HuH-7.5 (cell line): ENCODE measurements at places on chromosomes 3 and 15.

- no peak for DNase-seq
Observed at GRCh38 chr15:68424754-68425390, 7.1 kb downstream of the ITGA11 start.

- DNase-seq, result no peak
Observed at GRCh38 chr15:75089456-75090387, 66.3 kb downstream of the PPCDC start.

GRCh38 chr3:30598668-30599545 lies 7.5 kb upstream of the TGFBR2 start:
- DNase-seq, result no peak

DNA sequence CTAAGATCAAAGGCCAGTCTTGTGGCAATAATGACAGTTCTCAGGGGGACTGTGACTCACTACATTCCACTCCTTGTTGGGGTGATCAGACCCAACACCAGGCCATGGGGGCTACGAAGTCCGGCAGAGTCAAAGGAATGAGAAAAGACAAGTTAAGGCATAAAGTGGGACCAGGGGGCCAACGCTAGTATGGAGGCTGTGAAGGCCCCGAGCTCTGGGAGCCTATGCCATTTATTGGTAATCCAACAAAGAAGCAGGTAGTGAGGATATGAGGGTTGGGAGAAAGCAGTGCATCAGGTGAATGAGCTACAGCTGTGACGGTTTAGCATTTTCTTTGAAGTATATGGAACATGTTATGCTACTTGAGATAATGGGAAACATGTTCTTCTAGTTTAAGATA lies 104.4 kb upstream of the C2CD4B start:
- DNase-seq, result no peak

DNA sequence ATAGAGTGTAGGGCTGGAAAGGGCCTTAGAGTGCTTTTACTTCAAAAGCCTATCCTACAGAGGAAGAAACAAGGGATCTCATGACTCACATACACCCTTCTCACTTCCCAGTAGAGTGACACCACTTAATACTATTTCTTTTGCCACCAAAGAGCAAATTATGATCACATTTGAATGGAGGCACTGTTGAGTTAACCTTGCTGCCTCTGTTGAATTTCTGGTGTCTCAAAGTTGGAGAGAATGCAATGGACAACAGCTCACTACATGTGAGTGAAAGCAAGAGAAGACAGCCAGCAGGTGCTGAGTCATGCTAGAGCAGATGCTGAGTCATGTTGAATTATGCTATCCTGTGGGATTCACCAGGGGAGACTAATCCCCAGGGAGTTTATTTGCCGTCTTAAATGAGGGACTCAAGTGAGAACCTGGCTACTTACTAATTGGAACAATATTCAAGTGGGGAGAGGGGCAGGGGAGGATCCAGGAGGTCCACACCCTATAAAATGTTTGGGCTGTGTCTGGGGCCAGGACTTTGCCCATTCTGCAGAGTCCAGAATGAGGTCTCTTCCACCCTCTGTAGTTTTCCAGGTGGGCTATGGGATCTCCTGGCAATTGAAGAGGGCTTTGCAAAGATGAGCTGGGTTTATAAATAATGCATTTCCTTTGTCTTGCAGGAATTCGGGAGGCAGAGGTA lies 35.8 kb downstream of the ST8SIA2 start:
- DNase-seq, result no peak

DNA sequence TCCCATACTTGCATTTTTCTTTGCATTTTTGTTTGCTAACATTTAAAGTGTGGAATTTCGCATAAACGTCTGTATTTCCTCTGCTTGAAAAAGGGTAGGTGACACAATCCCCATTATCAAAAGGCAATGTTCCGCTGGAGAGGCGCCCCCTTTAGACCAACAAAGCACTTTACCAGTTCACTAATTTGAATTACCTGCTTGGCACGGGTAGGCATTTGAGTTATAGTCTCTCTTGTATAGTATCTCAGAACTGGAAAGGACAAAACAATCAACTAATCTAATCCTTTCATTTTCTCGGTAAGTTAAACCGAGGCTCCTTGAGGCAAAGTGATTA lies 775 bp upstream of the CCDC39 start:
- peak; percentile 6 for DNase-seq

GRCh38 chr15:99845009-99845408 lies 111.8 kb upstream of the LYSMD4 start:
- no peak for DNase-seq

- no peak for DNase-seq
Observed at GRCh38 chr3:169278667-169279066, 384.8 kb downstream of the MECOM start.

DNA sequence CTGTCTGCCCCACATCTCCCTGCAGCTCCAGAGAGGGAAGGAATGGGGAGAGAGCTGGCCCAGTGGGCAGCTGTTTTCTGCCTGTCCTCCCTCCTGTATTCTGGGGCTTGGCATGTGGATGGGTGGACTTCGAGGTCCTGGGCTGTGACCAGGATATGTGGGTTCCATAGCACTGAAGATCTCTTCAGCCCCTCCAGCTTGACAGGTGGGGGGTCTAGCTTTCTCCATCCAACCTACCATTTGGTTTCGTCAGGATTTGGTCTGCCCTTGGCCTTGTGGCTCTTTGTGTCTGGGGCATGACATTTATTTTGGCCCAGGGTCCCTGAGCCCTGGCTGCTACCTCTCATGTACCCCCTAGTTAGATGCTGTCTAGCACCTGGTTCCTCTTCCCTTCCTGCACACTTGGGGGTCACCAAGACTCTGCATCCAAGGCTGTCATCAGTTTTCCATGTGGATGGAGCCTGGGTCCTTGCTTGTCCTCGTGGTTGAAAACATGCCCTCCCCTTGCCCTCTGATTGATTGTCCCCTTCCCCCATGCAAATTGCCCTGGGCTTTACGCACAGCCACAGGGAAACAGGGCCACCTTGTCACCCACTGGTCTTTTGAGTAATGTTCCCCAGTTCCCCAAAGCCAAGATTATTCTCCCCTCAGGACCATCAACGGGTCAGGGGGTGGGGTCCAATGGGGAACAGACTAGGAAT lies 3.2 kb downstream of the EPHB3 start:
- DNase-seq, result no peak

GRCh38 chr15:59401824-59402569 lies 29.3 kb upstream of the MYO1E start:
- no peak for DNase-seq

DNA sequence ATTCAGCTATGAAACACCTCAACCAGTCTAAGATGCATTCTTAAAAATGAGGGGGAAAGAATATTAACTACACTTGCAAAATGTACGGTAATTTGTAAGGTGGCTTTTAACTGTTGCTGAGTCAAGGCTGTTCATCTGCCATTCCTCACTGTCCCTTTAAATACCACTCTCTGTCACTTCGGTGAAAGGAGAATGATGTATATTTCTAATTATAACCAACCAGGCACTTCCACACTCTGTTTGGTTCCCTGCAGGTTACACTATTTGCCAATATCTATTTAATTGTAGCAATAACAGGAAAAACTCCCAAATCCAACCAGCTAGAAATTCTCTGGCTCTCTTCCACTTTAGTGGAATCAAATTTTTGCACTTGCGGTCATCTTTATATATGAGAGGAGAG lies 70.5 kb upstream of the SLCO3A1 start:
- no peak for DNase-seq

DNA sequence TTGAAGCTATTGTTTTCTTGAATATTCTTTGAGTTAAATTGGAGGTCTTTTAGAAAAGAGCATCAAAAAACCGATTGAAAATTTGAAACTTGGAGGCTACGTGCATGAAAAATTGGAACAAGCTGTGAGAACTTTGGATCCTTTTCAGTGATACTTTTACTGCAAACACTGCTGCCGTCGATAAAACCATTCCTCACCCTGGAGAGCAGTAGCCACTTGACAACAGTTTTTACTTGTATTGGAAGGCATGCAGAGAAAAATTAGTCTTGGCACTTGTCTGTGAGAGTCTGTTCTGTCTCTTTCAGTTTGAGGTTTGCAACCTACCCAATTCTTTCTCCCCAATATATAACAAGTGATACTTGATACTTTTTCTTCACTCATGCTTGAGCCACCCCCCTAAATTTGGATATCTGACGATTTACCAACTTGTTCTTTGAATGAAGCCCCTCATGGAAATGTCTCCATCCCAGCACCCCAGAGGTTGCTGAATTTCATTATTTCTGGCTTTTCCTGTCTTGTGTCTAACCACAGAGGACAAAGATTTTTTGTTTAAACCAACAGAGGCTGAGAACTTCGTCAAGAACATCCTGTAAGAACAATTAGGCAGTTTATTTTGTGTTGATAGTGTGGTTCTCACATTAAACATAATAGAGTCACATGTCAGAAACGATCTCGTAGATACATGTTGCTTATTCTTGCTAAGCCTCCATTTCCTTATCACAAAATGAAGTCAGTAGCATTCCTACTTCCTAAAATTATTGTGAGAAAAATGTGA lies 307.3 kb upstream of the PLSCR5 start:
- no peak for DNase-seq

- DNase-seq, result no peak
Observed at GRCh38 chr3:9409981-9410854, 12.8 kb downstream of the SETD5 start.
